ENCODE measurements at places on chromosomes 3 and 15.

DNA sequence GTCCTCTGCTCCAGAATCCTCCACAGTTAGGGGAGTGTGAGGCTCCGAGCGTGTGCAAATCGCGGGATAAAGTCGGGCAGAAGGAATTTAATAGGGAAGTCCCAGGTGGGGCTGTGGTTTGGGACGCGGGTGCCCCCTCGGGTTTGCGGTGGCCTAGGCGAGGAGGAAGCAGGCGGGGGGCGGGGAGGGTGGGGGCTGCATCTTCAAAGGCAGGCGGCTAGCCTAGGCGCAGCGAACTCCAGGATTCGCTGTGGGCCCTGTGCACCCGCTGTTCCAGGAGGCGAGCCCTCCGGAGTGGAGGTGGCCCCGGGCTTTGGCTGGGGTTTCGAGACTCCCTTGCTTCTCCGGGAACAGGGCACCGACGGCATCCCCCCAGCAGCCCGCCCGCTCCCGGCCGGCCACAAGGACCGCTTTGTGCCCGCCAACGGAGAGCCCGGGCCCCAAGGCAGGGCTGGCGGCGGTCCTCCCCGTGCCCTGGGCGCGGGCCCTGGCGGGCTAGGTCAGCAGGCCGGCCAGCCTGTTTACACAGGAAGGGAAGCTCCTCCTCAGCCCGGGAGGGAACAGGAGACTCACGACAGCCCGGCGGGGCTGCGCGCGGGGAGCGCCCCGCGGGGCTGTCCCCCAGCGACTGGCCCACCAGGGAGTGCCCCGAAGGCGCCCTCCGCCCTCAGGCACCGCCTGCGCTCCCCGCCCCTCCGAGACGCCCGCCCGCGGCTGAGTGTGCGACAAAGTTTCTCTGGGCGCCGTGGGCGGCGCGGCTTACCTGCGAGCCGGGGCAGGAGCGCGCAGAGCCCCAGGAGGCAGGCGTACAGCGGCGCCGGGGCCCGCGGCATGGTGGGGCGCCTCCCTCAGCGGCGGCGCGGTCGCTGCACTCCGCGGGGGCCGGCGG is 753 bp downstream of the ITGB5 start:
- peak; percentile 69 for DNase-seq

DNA sequence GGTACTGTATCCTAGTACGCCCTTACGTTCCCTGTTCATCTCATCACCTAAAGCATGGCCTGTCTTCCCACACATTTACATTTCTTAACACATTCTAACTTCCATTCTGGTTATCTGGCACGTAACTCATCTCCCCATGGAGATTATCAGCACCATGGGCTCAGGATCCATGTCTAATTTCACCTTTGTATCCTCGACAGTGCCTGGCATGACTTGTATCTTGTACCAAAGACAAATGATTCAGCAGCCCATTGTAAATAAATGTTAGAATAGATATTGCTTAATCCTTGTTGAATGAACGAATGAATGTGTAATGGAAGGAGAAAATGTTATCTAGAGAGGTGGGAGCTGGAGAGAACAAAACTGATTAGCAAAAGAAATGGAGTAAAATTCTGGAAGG is 69.7 kb upstream of the TPM1 start:
- no peak for DNase-seq

- no peak for DNase-seq
Measured at GRCh38 chr3:43328653-43329052, 42.3 kb downstream of the SNRK start.

DNA sequence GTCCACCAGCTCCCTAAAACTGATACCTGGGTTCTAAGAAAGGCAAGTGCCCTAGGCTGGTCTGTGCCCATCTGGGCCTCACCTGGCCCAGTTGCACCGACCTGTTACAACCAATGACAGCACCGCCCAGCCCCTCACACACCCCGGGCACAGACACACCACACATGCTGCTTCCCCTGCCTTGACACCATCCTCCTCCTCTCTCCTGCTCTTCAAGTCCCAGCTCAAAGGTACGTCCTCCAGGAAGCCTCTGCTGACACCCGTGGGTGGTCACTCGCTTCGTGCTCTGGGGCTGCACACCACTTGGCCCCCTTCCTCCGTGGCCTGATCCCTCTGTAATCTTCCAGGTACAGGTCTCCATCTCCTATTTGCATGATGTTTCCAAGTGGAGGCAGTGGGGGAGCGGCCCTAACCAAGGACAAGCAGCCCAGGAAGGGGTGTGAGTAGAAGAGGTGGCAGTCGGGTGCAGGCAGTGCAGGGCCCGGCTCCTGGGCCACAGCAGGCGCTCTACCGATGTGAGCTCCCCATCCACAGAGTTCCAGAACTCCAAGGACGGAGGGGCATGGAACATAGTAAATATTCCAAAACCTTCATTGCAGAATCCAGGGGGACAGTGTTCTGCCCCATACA is 144.6 kb downstream of the NUP210 start:
- DNase-seq = no peak

- DNase-seq = no peak
Measured at GRCh38 chr3:149288655-149289054, 44.8 kb downstream of the TM4SF18 start.

- DNase-seq = no peak
Measured at GRCh38 chr3:5489536-5489935, 302.0 kb downstream of the EDEM1 start.

- peak; percentile 87 for DNase-seq
Measured at GRCh38 chr15:57591822-57592367, at the start of gene MYZAP. MYZAP (plus strand) TSS chr15:57591904; CDS start chr15:57592035, 131 bp downstream.

DNA sequence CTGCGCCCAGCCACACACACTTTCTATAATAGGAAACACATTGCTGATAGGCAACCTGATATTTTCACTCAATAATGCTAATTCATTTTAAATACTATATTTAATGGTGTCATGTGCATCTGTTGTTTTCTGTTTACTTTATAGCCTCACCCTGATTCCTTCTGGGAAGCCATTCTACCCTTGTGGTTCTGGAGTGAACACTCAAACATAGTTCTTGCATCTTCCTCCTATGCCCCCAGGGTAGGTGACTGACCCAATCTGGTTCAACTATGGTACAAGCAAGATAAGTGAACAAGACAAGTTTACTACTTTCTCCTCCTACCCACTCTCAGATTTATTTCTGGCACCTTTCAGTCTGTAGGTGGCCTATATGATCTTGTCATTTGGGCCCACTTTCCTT is 4.3 kb upstream of the SCG3 start:
- no peak for DNase-seq

GRCh38 chr3:114556657-114557213 is 262.9 kb downstream of the TIGIT start:
- no peak for DNase-seq

GRCh38 chr3:52277972-52278509 is 408 bp downstream of the WDR82 start:
- DNase-seq = peak; percentile 87

- peak; percentile 13 for DNase-seq
Measured at GRCh38 chr15:87829332-87830050, 427.0 kb downstream of the NTRK3 start.

GRCh38 chr3:126498461-126498860 is 19.1 kb downstream of the UROC1 start:
- no peak for DNase-seq

- DNase-seq = no peak
Measured at GRCh38 chr3:108137460-108137814, 46.6 kb upstream of the CD47 start.

- DNase-seq = no peak
Measured at GRCh38 chr3:143604402-143605185, 243.7 kb downstream of the SLC9A9 start.

DNA sequence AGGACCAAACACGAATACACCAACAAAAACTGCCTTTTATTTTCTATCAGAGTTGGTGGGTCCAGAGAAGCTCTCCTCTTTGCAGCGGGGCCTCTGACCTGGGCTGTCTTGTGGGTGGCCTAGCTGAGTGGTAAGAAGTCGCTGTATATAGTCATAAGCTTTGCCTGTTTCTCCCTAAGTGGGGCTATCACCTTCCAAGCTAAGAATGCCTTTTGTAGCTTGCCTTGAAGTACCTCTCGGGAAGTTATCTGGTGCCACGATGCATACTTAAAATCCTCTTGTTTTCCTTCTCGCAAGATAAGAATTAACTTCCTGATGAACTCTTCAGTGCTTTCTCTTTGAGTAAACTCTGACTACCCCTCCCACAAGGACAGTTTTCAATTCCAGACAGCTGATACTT is 178.8 kb downstream of the SYNPR start:
- no peak for DNase-seq

- DNase-seq = no peak
Measured at GRCh38 chr3:61829722-61830350, 268.5 kb downstream of the PTPRG start.

DNA sequence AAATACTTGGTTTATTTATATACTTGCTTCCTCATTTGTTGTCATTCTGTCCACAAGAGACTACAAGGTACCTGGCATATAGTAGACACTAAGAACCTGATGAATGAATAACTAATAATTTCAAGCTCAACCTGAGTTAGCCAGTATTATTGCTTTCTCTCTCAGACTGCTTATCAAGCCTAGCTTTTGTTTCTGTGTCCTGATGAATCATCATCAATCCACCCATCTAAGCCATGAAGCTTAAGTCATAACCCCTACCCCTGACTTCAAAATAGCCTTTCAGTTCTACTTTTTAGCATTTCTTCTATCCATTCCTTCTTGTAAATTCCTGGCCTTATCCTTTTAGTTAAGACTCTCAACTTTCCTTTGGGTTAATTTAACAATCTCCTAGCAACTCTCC is 420.8 kb downstream of the EPHA6 start:
- DNase-seq = no peak

DNA sequence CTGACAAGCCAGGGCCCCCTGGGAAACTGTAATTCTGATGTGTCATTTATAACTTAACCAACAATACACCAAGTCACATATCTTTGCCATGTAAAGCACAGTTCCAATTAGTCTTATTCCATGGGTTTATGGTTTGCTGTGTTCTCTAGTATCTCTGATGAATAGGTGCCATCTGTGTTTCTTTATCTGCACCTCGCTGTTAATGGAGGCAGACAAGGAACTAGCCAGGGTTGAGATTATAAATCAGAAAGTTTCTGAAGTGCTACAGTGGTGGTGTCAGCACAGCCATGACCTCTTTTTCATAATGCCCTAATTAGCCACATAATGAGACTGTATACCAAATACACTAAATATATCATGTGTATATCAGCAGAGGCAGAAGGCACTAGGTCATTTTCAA is 866.4 kb downstream of the PLOD2 start:
- no peak for DNase-seq

GRCh38 chr3:72641684-72642083 is 206.6 kb downstream of the SHQ1 start:
- DNase-seq = no peak

DNA sequence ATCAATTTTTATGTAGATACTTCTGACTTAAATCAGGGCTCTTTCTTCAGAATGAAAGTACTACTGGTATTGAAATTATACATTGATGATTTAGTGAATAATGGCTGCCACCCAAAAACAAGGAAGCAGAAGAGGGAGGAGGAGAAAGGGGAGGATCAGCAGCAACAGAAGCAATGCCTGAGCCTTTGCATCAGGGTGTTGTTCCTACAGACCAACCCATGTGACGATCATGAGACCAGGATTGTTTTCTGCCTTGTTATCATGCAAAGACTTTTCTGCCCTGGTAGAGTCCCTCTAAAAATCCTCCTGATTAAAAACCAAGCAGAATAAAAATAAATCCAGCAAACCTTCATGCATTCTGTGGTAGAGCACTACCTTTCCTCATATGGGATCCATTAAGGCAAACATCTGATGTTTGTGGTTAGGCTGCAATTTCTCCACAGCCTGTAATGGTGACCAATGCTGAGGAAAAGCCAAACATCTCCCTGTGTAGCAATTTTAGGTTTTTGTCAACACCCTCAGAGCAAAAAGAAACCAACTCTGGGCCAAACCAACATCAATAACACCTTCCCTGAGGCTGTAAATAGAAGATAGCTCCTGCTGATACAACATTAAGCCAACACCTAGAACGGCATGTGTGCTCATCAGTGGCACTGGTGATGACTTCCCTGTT is 191.7 kb downstream of the ATP8B4 start:
- peak; percentile 68 for DNase-seq

DNA sequence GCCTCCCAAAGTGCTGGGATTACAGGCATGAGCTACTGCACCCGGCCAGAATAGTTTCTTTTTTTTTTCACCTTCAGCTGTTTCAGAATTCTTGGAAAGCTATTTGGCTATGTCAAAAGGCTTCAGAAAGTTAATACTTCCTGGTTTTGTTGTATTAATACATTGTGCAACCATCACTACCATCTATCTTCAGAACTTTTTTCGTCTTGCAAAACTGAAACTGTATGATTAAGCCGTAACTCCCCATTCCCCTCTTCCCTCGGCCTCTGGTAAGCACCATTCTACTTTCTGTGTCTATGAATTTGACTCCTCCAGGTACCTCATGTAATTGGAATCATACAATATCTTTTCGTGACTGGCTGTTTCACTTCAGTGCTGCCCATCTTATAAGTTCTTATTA is 5.2 kb upstream of the NOX5 start:
- DNase-seq = no peak

DNA sequence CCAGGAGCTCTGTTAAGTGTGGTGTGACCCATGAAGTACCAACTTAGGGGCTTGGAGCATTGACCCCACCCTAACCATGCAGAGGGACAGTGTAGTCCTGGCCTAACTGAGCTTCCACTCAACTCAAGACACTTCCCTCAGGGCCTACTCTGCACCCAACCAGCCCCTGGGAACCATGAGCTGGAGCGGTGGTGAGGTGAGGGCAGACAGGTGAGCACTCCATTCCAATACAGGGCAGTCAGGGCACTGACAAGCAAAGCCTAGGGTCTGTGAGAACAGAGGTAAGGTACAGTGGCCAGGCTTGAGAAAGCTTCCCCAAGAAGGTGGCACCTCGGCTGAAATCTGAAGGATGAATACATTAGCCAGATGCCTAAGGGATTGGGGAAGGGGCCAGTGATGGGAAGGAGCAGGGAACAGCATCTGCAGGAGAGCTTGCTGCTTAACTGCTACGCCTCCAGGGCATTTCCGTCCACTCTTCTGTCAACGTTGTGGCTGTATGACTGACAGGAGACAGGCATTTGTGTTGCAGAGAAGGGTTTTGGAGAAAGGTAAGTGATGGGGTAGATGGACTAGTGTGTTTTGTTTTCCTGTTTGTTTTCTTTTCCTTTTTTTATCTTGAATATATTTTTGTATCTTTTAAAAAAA is 243.5 kb upstream of the TRIM42 start:
- no peak for DNase-seq

DNA sequence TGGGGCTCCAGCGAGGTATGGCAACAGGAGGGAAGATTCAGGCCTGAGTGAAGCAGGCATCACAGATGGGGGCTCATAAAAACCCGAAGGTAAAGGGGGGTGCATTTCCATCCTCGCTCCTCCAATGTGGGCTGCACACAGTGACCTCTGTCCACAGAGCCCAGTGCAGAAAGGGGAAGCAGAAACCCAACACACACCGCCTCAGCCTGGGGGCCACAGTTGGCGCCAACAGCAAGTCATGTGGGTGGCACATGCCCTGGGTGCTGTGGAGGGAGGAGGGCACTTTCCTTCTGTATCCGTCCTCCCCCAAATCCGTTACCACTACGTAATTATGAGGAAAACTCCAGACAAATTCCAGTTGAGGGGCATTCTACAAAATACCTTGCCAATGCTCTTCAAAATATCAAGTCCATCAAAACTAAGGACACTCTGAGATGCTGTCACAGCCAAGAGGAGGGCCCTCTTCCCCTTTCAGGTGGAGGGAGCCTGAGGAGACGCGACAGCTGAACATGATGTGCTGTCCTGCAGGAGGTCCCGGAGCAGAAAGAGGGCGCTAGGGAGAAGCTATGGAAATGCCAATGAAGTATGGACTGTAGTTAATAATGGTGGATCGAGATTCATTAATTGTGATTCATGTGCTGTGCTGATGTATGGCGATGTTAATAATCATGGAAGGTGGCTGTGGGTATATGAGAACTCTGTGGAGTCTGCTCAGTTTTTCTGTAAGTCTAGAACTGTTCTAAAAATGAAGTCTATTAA is 16.4 kb downstream of the APBA2 start:
- DNase-seq = no peak
